ENCODE measurements at places on chromosomes 1 and 21.

GRCh38 chr1:182795563-182796228 lies 6.1 kb downstream of the NPL start:
- H3K4me3 ChIP-seq: no peak overlapping the region
- no peaks in the 10 kb centered on the region for H3K36me3 ChIP-seq
- no peak overlapping the region for H3K27ac ChIP-seq
- no peaks in the 10 kb centered on the region for H3K27me3 ChIP-seq
- H3K4me1 ChIP-seq: no peaks in the 10 kb centered on the region

DNA sequence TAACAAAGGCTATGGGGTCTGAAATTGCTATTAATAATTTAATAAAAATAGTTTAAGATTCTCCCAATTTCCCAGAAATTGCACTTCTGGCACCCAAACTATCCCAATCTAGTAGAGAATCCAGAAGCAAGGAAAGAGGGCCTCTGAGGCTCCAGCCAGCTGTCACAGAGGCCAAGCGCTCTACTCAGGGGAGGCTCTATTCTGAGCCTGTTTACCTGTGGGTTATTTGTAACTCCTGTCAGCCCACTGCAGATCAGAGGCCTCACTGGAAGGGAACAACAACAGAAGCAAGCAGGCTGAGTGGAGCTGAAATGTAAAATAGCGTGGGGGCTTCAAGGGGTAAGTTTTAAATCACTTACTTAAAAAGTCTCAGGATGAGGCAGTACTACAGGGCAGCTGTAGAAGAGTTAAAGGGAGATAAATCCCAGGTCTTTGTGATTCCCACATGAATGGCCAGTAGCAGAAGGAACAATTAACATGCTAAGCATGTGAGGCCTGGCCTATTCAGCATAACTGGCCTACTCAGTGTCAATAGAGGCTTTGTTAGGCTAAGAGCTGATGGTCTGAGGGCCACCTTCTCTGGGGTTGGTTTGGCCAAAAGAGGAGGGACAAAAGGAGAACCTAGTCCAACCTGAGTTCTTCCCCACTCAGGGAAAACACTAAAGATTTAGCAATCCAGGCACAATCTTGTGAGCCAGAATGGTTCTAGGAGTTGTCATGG lies 12.8 kb downstream of the ZNF687 start:
- no peak overlapping the region for H3K4me3 ChIP-seq
- H3K27ac ChIP-seq: no peak overlapping the region
- no peak for DNase-seq

GRCh38 chr21:46223217-46223616 lies 5.4 kb downstream of the LSS start:
- no peak overlapping the region for H3K4me3 ChIP-seq
- H3K36me3 ChIP-seq: peaks cover 4% of the 10 kb centered on the region
- no peak for DNase-seq
- peaks cover 3% of the 10 kb centered on the region for H3K4me1 ChIP-seq
- no peak overlapping the region for H3K27ac ChIP-seq
- no peaks in the 10 kb centered on the region for H3K27me3 ChIP-seq

- no peaks in the 10 kb centered on the region for H3K27me3 ChIP-seq
- no peak for DNase-seq
- H3K36me3 ChIP-seq: no peaks in the 10 kb centered on the region
Measured at GRCh38 chr21:42377211-42377950, 11.0 kb upstream of the TFF1 start.

DNA sequence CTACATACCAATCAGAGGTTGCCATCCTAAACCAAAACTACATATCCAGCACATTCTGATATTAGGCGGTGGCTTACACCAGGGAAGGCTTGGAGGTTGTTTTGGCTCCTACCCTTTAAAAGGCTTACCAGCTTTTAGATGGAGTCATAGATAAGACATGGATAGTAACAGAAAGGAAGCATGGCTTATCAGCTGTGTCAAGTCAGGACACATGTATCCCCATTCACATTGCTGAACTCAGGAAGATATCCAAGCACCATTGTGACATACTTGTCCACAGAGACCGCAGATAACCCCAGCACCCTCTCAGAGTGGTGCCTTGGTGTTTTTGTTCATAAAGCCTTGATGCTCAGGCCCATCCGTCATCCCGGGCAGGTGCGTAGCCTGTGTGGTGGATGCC lies 39.7 kb downstream of the ADARB1 start:
- H3K36me3 ChIP-seq: no peaks in the 10 kb centered on the region
- DNase-seq: no peak
- no peaks in the 10 kb centered on the region for H3K27me3 ChIP-seq
- no peak overlapping the region for H3K27ac ChIP-seq

GRCh38 chr1:81186261-81186660 lies 614.5 kb upstream of the ADGRL2 start:
- H3K4me3 ChIP-seq: no peak overlapping the region
- DNase-seq: no peak
- H3K36me3 ChIP-seq: no peaks in the 10 kb centered on the region
- no peaks in the 10 kb centered on the region for H3K4me1 ChIP-seq
- H3K27me3 ChIP-seq: no peaks in the 10 kb centered on the region

All from colonic mucosa (tissue), 4 donors.